GM13976 (cell line): ENCODE measurements at places on chromosomes 13 and 19.

GRCh38 chr13:43422116-43422515, 364.7 kb downstream of the ENOX1 start:
- DNase-seq, result no peak

GRCh38 chr19:5967994-5968430, 9.9 kb downstream of the RANBP3 start:
- peak; percentile 82 for DNase-seq

GRCh38 chr13:36913463-36913862, 6.6 kb downstream of the SMAD9 start:
- DNase-seq, result no peak

DNA sequence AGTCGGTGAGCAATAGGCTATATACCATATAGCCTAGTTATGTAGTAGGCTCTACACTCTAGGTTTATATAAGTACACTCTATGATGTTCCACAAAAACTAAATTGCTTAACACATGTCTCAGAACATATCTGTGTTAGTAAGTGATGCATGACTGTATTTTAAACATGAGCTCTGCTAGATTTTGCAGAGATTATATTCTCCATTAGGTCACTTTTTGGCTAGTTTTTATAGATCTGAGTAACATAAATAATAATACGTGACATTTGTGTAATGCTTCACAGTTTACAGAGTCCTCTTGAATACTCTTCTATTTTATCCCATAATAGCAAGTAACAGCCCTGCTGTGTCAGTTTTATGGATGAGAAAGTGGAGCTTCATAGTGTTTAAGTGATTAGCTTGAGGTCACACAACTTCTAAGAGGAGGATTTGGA, 47.8 kb downstream of the NDFIP2 start:
- no peak for DNase-seq

GRCh38 chr13:27772651-27773425, 19.4 kb upstream of the GSX1 start:
- no peak for DNase-seq

DNA sequence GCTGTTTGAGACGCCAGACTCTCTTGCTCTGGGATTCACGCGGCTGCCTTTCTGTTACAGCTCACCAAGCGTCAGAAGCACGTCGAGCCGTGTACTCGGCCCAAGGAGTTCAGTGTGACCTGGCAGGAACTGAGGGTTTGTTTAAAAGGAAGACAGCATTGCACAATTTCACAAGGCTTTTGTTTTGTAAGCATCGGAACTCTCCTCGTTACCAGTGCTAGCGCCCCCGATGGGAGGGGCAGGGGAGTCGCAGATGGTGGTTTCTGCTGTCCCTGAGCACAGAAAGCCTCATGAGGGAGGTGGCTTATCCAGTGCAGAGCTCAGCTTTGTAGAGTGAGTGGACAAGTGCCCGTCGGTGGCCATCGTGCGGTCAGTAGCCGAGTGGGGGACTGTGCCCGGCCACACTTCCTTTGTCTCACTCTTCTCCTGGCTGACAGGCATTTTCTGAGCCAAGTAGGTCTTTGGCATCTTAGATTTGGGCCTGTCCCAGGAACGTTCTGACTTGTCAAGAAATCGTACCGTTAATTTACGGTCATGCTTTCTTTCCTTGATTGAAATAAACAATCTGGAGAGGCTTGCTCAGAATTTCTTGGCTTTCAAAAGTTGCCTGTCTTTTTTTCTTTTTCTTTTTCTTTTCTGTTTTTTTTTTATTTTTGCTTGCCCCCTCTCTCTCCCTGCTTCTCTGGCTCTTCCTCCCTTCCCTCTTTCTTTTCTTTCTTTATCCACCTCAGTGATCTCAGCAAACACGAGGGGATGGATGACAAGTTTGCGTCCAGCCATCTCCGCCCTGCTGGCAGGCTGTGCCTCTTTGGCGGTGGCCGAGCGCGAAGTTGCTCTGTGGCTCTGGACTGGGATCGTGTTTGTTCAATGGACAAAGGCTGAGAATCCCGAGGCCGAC, 7.7 kb downstream of the KDM4B start:
- DNase-seq, result no peak

GRCh38 chr13:39825886-39826285, 170.4 kb downstream of the COG6 start:
- no peak for DNase-seq

- DNase-seq, result no peak
Measured at GRCh38 chr13:48770372-48770771, 116.6 kb downstream of the CYSLTR2 start.
